ENCODE measurements at places on chromosomes 6 and 20.

GRCh38 chr6:148898376-148899014 is 151.7 kb downstream of the UST start:
- no peak for DNase-seq

GRCh38 chr6:55778705-55779104 is 96.7 kb downstream of the BMP5 start:
- DNase-seq = no peak

- DNase-seq = no peak
Observed at GRCh38 chr20:20184706-20185105, 132.4 kb downstream of the CFAP61 start.

GRCh38 chr20:10922506-10922905 is 248.7 kb upstream of the JAG1 start:
- DNase-seq = no peak

DNA sequence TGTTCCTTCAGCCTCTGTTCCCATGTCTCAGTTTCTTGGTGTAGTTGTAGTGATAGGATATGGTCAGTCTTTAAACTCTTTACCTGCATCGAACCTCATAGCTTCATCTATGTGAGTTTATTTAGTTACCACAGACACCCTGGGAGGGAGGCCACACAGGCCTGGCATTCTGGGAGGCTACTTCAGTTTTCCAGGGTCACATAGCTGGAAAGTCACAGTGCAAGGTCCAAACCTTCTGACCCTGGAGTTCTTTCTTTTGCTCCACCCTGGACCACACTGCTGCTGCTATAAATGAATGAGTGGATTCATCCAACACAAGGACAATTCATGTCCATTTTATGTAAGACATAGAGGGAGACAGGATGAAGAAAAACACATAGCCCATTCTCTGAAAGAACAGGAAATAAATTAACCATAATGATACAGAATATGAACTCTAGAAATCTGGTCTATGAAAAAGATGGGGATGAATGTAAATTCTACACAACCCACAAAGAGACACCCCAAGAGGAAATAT is 60.8 kb downstream of the LAMA4 start:
- DNase-seq = no peak

GRCh38 chr20:22232473-22232872 is 351.9 kb downstream of the FOXA2 start:
- DNase-seq = no peak

GRCh38 chr6:3433005-3433404 is 23.8 kb downstream of the SLC22A23 start:
- no peak for DNase-seq

DNA sequence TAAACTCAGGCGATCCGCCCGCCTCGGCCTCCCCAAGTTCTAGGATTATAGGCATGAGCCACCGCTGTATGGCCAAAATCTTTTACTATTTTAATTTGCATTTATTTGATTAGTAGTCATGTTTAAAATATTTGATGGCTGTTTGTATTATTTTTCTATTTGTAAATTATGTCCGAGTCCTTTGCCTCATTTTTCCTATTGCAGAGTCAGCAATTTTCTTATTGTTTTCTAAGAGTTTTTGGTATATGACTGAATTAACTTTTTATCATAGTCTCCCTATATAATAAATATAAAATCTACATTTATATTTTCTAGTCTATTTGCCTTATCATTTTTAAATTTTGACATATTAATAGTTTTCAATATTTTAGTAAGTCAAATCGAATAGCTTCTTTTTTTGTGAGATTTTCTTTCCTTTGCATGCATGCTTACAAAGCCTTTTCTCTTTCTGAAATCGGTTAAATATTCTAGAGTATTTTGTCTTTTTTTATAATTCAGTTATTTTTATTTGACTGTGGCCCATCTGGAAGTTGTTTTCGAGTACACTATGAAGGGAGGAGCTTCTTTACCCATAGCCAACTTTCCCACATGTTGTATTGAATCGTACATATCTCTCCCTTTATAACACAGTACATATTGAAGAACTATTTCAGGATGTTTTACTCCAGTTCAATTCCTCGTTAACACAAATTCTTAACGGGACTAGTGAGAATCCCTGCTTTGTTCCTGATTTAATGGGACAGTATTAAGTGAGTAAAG is 34.5 kb upstream of the RPS6KA2 start:
- no peak for DNase-seq

GRCh38 chr6:108782179-108783041 is 65.8 kb upstream of the ARMC2 start:
- DNase-seq = peak; percentile 87

GRCh38 chr20:22986601-22987000 is 48.5 kb upstream of the SSTR4 start:
- no peak for DNase-seq

GRCh38 chr6:147666255-147666654 is 157.8 kb downstream of the SAMD5 start:
- DNase-seq = no peak

DNA sequence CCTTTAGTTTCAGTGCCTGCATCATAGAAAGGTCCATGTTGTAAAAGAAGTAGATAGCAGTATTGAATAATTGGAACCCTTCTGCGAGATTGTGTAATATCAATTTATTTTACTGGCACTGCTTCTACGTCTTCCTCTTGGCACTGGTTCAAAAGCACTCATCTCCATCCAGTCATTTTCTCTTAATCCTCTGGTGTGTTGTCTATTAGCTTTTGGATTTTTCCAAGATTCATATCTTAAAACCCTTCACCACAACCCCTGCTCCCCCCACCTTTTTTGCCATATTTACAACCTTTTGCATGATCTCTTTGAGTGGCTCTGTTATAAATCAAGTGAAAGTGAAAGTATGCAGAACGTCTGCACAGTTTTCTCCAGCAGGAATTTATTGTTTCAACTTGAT is 76.6 kb upstream of the HSF2 start:
- DNase-seq = no peak

- no peak for DNase-seq
Observed at GRCh38 chr20:11195169-11195568, 521.4 kb upstream of the JAG1 start.

- DNase-seq = no peak
Observed at GRCh38 chr20:62025832-62026563, 39.7 kb downstream of the TAF4 start.

- no peak for DNase-seq
Observed at GRCh38 chr6:14383393-14384174, 266.0 kb downstream of the CD83 start.

DNA sequence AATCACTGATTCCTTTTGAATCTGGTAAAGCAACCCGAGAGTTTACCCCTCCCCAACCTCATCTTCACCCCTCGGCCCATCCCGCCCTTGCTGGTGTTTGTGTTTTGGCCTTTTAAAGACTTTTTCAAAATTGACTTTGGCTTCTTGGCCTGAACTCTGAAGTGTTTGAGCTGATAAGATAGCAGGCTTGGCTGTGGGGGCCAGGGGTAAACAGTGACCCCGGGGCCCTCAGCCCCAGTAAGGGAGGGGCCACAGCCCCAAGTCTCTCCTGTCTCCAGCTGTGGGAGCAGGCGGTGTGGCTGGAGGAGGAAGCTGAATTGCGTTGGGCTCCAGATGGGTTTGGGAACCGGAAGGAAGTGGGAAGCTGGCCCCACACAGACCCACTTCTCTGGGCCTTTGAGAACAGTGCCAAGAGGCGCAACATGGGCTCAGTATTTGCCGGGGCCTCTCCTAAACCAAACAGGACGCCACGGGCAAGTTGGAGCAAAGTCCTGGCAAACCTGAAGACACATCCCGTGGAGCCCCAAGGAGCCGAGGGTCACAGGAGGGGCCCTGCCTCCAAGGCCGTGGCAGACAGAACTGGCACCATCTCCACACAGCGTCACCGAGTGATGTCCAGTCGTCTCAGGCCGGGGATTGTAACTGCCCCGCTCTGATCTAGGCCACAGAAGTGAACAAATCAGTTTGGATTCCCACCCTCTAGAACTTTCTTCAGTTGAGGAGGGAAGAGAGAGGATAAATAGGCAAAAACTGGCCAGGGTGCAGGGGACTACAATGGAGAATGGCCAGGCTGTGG is 54.3 kb upstream of the PTPN1 start:
- DNase-seq = no peak

DNA sequence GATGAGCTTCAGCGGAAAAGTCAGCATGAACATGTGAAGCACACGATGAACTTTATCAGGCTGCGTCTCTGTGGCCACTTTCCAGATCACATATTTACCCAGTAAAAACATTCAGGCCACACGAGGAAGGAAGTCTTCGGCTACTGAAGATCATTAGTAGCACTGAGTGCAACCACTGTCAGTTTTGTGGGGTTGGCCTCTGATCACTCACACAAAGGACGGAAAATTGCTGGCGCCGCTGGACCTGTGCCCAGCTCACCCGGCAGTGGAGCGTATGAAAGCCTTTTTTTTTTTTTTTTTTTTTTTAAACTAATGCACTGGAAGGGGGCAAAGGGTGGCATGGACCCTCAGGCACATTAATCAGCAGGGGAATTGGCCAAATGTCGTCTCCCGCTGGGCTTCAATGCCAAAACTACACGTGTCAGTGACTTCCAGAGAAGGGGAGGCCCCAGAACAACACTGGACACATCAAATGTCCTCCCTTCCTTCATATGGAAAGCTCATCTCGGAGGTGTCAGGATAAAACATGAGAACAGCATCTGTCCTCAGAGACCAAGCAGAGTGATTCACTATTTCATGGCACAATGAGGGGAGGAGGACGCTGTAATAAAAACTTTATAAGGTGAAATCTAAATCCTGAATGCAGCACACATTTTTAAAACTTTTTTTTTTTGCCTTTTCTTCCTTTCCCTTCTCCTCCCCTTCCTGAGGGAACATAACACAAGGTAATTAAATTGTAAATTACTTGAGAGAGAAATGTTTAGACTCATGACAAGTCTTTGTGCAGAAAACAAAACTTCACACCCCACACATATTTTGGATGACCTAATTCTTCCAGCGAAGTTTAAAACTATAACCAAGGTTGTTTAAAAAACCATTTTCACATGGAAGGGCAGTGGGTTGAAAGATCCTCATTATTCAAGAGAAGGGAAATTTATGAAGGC is 223.4 kb downstream of the FOXC1 start:
- DNase-seq = no peak

DNA sequence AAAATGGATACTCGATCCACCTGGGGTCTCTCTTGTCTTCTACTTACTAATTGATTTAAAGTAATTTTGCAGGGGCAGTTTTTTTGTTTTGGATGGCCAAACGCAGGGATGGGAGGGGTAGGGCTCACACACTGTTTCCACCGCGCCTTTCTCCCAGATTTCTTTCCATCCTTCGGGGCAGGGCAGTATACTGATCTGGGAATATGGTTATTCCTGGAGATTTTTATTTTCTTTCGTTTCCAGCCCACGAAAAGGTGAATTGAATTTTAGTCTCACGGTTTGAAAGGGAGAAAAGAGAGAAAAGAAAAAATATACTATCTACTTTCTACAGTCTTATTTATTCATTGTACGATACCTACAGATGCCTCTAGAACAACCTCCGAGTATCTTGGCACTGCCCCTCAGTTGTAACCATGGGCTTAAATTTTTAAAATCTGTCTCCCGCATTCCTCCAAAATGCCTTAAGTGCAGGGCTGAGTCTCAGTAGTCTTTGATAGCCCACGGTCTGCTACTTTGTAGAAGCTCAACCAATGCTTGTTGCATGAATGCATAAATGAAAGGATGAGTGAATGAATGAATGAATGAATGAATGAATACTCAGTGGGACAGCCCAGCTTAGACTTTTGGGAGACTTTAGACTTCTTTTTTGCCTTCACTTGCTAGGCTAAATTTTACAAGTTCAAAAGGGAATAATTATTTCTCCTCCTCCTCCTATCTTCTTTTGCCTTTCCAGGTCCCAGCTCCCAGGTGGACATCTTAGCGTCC is 18.1 kb upstream of the TRIM27 start:
- DNase-seq = no peak

DNA sequence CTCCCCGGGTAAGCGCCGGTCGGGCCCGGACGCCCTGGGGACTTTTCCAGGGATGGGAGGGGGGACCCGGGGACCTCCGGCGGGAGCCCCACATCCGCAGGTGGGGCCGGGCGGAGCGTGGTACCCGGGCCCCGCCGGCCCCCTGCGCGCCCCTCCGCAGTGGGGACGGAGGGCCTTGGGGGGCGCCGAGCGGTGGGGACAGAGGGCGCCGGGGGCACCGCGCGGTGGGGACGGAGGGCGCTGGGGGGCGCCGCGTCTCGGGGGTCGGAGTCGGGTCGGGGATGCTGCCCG is 270 bp downstream of the PLEKHG1 start:
- DNase-seq = no peak

DNA sequence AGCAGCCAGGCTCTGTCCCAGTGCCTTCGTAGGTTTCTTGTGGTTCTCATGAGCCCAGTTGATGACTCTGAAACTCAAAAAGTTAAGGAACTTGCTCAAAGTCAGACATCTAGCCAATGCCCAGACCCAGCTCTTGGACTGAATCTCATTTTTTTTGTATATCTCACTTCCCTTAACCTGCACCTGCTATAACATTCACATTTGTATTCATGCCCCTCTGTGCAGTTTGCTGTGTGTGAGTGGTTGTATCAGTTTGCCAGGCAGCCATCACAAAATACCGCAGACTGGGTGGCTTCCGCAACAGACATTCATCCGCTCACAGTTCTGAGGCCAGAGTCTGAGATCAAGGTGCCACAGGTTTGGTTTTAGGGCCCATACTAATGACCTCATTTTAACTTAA is 49.9 kb downstream of the IPCEF1 start:
- no peak for DNase-seq

GRCh38 chr6:89386917-89387491 is 25.1 kb downstream of the RRAGD start:
- no peak for DNase-seq

DNA sequence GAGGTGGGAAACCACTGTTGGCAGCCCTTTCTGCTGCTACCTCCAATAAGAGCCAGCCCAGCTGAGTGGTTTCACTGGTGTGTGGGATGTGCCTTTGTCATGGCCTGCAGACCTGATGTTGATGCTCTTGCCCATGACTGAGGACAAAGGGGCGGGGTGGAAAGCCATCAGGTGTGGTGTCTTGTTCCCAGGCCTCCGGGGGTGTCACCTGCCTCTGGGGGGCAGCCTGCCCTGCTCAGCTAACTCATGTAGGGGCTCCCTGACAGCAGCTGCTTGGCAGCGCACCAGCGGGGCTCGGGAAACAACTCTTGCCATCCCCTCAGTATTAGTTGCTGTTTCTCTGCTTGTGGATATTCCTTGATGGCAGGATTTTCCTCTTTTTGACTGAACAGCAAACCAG is 91.3 kb downstream of the LYRM2 start:
- DNase-seq = no peak

- no peak for DNase-seq
Observed at GRCh38 chr20:47664068-47664437, 121.2 kb downstream of the SULF2 start.

DNA sequence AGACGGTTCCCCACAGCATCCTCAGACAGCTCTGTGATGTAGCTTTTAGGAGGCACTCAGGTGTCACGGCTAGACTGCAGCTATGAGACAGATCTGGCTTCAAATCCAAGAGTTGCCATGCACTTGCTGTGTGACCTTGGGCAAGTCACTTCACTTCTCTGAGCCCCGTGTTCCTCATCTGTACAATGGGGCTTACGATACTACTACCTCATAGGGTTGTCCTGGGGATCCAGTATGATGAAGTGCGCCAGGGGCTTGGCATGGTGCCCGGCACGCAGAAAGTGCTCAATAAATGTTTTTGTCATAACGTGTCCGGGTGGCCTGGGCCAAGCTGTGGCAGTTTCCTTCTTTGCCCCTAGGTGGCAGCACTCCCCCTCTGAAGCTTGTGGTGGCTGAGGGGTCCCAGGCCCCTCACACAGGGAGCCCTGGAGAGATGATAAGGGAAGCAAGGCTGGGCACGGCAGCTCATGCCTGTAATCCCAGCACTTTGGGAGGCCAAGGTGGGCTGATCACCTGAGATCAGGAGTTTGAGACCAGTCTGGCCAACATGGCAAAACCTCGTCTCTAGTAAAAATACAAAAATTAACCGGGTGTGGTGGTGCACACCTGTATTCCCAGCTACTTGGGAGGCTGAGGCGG is 19.1 kb upstream of the CHMP4B start:
- peak; percentile 59 for DNase-seq

GRCh38 chr6:5278047-5278446 is 16.7 kb downstream of the FARS2 start:
- no peak for DNase-seq

Data from stimulated activated CD4-positive, alpha-beta T cell treated with anti-CD3 and anti-CD28 coated beads, Interleukin-15, amount 100 ng/mL, for 24 hours (primary cell).